ENCODE measurements at places on chromosomes 1 and 21. TPM values are rescaled to one million over a fixed set of nuclear protein-coding genes. Genes with fewer than 3 reads are reported as not detected.

The C1QA gene
- total RNA-seq = 7.2 TPM

The FCGR1A gene
- not detected for total RNA-seq

The FCGR2B gene
- total RNA-seq = 5.3 TPM

The C1orf116 gene
- total RNA-seq = 82.7 TPM

The OR2M5 gene
- total RNA-seq = not detected

DNA sequence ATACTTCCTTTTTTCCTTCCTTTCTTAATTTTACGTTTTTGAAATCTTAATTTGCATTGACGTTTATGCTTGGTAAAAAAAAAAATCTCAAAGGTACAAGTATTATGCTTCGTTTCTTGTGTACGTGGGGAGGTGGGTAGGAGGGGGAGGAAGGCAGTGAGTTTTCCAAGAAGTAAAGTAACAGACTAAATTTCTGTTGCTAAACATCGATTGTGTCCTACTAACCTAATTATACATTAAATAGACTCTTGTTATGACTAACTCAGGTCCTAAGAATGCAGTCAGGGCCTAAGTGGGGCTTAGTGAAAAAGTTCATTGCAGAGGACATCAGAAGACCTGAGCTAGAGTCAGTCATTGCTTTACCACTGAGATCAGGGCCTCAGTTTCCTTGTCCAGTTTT, 17.5 kb downstream of the NEK7 start:
- H3K36me3 ChIP-seq = no peaks in the 10 kb centered on the region
- H3K27me3 ChIP-seq = no peaks in the 10 kb centered on the region
- no peak for DNase-seq
- H3K27ac ChIP-seq = no peak overlapping the region
- peaks cover 34% of the 10 kb centered on the region for H3K4me1 ChIP-seq

DNA sequence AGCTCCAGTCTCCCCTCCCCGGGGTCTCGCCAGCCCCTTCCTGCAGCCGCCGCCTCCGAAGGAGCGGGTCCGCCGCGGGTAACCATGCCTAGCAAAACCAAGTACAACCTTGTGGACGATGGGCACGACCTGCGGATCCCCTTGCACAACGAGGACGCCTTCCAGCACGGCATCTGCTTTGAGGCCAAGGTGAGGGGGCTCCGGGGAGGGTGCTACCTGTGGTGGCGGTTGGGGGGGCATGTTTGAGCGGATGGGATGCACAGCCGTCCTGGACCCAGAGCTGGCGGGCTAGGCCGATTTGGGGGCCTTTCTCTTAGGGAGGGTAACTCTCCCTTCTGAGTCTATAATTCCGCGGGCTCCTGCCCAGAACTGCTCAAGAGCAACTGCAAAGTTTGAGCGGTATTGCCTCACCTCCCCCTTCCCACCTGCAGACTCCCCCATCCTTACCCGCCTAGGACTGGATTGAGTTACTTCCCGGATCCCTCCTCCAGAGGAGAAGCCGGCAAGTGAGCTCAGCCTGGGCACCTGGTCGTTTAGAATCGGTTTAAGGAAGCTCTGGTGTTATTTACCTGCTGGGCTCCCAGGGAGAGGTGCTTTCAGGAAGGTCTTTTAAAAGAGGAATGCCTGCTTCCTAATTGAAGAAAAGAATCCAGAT, 730 bp downstream of the NOS1AP start:
- H3K4me3 ChIP-seq = peak overlapping the region; percentile 91
- no peaks in the 10 kb centered on the region for H3K36me3 ChIP-seq
- peak; percentile 62 for DNase-seq
- H3K27ac ChIP-seq = peak overlapping the region; percentile 67
